Fibroblast of skin of left biceps (primary cell): ENCODE measurements at places on chromosomes 6 and 20.
A peak's percentile ranks its signal among the peaks of the same experiment; 100 is the strongest.

GRCh38 chr6:107539409-107539808, 49.5 kb downstream of the SOBP start:
- DNase-seq, result peak; percentile 16

- no peak for DNase-seq
These were observed 51.5 kb downstream of the RPS12 start for GRCh38 chr6:132865829-132866228.

DNA sequence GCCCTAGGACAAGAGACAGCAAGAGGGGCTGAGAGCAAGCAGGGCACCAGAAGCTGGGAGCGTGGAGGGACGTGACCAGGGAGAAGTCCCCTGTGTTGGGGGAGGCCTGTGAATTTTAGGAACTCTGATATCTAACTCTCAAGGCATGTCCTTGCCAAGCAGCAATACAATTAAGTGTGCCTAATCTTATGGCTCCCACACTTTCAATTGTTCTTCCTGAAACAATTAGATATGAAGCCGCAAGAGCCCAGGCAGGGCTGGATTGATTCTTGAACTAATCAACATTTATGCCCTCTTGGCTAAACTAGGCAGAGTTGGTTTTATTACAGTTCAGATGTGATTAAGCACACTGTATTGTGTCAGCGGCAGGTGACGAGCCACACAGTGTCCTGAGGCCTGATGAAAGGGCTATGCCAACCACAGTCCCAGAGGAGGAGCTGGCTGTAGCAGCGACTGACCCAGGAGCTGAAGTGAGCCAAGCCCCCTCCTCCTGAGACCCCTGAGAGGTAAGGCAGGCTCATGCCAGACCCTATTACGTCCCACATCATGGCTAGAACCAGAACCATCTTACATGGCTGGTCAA, 4.2 kb upstream of the MAVS start:
- no peak for DNase-seq

- DNase-seq, result no peak
These were observed 223.1 kb upstream of the SLC35B3 start for GRCh38 chr6:8658416-8658815.

DNA sequence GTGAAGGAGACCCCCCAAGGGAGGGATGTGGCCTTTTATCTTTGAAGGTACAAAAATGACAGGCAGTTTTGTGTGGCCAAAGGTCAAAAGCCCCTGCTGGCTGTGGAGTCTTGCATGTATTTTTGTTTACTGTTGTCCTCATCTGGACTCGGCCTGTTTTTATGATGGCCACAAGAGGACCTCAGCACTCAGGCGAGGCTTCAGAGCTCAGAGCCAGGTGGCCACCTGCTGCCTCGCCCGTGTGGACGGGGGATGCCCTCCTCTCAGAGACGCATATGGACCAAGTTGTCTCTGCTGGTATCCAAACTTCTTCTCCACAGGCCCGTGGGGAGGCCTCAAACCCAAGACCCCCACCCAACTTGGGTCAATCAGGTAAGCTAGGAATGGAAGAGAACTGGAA, 118.2 kb downstream of the DACT2 start:
- DNase-seq, result no peak

DNA sequence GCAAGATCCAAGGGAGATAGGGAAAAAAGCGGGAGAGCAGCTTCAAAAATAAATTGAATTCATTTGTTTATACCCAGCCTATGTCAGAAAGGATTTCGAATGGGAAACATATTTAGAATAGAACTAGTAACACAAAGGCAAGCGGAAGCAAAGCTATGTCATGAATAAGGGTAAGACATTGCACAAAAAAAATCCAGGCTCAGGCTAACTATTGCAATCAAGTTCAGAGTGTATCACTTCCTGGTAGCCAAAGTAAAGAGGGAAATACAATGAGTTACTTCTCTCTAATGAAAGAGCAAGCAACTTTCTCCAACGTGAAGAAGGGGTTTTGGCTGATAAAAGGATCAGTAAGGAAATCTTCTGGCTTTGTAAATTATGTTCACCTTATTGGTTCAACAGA, 212.8 kb downstream of the ZMYND8 start:
- no peak for DNase-seq

DNA sequence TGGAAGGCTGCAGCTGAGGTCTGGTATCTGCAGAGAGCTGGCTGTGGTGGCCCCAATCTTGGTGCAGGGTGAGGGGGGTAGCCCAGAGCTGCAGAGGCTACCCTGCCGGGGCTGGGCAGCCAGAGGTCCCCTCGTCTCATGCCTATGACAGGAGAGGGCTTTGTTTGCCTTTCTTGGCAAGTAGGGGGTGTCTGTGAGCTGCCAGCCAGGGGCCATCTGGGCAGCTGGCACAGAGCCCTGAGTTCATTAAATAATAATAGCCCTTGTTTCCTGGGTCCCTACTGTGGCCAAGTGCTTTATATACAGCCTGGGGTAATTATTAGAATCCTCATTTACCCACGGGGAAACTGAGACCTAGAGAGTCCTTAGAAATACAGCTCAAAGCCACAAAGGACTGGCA, 66.6 kb downstream of the EZR start:
- no peak for DNase-seq

GRCh38 chr20:7378864-7379605, 561.2 kb downstream of the HAO1 start:
- DNase-seq, result no peak

DNA sequence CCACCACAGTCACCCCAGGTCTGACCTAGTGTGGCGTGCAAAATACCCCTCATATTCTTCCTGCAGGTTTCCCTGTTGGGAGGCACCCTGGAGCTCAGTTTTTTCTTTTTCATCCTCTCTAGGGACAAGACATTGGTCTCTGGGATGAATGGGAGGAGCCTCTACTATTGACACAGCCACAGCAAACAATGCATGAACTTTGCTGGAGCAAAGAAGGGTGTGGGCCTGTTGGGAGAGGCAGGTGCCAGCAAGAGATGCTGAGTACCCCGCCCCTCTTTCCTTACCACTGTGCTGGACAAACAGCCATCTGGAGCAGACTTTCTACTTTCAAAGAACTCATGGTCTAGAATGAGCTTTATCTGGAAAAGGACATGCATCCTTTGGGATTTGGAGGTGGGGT, 10.1 kb downstream of the TGM3 start:
- no peak for DNase-seq
